ENCODE measurements at places on chromosomes 4 and X.

DNA sequence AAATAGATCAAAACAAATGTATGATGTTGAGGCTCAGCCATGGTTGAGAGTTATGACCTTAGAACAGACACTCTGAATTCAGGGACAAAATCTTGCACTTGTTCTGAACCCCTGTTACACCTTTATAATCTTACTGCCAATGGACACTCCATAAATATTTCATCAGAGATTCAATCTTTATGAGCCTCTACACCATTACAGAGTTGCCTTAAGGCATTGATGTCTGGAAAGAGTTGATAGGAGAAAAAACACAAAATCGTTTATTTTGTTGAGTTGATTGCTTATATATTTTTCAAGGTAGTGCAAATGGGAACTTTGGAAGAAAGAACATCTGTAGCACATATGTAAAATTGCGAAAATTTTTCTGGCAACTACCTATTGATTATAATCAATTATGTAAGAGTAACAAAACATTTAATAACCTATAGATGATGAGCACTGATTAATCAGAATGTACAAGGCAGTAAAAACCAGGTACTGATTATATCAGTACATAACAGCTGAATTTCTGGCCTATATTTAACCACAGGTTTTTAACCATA lies 568.5 kb downstream of the FSTL5 start:
- no peak for DNase-seq

GRCh38 chr4:57153207-57153606 lies 43.0 kb upstream of the IGFBP7 start:
- DNase-seq: no peak

DNA sequence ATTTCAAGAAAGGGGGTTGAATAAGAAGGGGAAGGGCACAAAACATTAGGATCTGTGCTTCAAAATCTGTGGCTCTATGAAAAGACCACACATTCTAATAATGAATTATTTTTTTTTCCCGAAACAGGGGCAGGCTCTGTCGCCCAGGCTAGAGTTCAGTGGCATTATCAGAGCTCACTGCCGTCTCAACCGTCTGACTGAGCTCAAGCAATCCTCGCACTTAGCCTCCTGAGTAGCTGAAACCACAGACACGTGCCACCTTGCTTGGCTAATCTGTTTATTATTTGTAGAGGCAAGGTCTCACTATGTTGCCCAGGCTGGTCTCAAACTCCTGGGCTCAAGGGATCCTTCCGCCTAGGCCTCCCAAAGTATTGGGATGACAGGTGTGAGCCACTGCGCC lies 33.4 kb downstream of the ACSL1 start:
- no peak for DNase-seq

- no peak for DNase-seq
Measured at GRCh38 chr4:180581061-180581460, 1662.1 kb upstream of the TENM3 start.

DNA sequence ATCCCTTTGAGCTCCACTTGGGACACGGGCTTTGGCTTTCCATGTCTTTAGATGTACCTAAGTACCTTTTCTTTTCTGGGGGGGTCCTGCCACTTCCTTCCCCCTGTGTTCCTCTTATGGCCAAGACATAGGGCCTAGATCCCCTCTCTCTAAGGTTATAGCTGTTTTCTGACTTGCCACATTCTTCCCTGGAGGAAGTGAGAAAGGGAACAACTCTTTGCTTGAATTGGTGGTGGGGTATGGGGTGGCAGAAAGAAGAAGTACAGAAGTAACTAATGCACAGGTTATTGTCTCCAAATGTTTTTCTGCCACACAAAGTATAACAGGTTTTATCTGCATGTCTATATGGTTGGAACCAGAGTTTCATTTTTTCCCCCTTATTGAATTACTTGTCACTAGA lies 29.7 kb upstream of the DIPK2B start:
- no peak for DNase-seq

GRCh38 chr4:106893903-106894302 lies 142.2 kb downstream of the DKK2 start:
- no peak for DNase-seq

GRCh38 chrX:101407167-101407747 lies 468 bp downstream of the GLA start:
- no peak for DNase-seq

- no peak for DNase-seq
Measured at GRCh38 chr4:138188406-138189084, 53.6 kb downstream of the SLC7A11 start.

GRCh38 chr4:176268963-176269362 lies at the start of gene ASB5:
Gene ASB5 (minus strand): TSS chr4:176269222. CDS start chr4:176269108, 114 bp downstream.
- no peak for DNase-seq

- DNase-seq: no peak
Measured at GRCh38 chrX:9369802-9370291, 95.0 kb upstream of the TBL1X start.

- no peak for DNase-seq
Measured at GRCh38 chr4:137212601-137213000, 319.7 kb downstream of the PCDH18 start.

DNA sequence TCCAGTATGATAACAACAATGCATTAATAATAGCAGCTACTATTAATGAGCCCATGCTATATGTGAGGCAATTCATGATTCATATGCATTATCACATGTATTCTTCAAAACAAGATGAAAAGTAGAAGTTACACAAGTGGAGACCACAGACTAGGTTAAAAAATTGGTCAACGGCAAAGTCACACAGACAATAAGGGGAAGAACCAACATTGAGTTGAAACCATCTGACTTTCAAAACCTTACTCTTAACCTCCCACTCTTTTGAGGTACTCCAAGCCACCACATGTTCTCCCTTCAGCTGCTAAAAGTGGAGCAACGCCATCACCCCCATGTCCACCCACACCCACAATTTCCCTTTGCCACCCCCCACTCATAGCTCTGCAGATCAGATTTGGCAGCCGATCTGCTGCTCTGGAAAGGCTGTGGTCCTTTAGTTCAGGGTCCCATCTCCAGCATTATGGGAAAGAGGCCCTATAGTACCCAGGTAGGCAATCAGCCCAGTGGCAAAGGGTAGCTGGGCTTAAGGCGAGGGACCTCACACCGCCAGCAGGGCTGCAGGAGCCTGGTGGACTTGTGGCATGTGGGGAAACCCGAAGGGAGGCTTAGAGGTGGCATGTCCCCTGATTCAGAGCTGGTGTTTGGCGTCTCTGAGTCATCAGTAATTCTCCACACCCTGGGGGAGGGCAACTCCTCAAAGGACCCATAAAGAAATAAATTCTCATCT lies 33.5 kb upstream of the CYBB start:
- DNase-seq: no peak

DNA sequence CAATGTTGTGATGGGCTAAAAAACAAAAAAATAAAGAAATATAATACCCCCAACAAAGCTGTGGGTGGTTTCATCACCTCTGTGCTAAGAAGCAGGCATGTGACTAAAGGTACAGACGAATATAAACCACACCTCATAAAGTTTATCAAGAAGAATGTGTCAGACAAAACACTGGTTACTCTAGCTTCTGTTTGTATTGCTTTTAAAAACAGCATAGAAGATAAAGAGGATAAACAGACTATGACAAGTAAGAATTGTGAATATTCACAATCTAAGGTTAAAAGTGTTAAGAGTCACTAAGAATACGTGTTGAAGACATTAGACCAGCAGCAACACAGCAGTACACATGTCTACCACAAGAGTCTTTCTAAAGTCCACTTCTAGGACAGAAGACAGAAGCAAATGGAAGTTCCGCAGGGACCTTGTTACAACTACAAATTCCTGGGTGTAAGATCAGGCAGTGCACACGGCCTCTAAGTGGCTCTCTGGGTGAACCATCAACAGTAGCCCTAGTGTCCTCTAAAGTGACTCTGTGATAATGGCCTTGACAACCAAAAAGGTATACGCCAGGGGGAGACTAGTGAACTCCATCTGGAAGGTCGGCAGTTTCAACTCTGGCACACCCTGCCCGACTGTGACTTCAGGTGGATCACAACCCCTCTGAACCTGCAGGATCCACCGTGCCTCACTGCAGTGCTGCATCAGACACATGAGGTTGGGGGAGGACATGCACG lies 8.3 kb upstream of the FGFBP2 start:
- no peak for DNase-seq

GRCh38 chr4:40197879-40198689 lies 1.3 kb downstream of the RHOH start:
- DNase-seq: no peak

DNA sequence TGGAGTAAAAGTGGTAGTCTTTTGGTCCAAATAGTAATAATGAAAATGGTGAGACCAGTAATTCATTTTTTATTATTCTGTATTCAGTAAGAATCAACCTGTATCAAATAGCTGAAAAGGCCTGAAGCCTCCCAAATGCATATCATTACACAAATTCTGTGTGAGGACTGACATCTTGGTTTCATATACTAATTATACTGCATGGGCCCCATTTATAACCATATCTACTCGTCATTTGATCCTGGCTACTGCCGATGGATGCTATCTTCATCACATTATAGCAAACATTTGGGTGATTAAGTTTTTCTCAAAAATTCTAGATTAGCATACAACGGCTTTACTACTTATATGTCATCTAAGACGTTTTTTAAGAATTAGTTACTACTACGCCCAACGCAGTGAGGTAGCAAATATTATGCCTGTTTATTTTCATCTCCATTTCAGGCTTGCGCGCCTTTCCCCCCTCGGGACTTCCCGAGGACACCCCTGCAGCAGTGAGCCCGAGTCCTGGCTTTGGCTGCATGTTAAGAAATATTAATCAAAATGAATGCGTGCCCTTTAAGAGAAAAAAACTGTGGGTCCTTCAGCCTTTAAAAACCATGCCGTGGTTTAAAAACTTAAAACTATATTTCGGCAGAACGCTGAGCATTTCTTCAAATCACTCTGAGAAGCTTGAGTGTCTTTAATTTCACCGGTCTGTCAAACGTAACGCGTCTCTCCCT lies 814 bp upstream of the MMAA start:
- DNase-seq: peak; percentile 8

Data from HFFc6 (cell line).